HuH-7 (cell line): ENCODE measurements at places on chromosomes 6 and 20.

GRCh38 chr6:40719671-40720374 lies 132.7 kb upstream of the LRFN2 start:
- no peak for DNase-seq

DNA sequence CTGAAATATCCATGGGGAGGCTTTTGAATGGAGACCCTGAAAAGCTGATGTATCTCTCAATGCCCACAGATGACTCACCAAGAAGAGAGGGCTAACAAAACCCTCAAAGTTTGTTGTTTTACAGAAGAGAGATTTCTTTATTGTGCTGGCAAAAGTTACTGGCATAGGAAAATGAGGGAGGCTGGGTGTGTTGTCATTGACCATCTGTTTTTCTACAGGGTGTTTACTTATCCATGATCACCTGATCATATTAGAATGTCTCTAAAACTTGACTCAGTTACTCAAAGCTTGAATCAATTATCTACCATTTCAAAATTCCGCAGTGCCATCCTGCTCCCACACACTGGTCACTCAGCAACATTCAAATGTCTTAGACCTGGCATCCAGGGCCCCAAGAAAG lies 9.8 kb downstream of the NCOA6 start:
- DNase-seq: no peak

DNA sequence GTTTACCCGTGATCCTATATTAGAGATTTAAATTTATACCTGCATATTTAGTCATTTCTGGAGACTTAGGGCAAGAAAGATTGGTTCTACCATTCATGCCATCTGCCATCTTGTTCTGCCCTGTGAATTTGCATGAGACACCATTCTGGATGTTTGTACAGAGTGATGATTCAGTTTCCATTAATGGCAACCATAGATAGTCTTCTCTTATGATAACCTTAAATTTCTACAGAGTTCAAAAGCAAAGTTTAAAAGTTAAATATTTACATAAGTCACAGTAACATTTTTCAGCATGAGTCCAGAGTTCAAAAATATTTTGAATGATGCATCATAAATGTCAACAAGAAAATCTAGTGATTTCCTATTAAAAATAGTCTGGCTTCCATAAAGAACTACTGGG lies 23.2 kb downstream of the PLCB1 start:
- DNase-seq: no peak

- DNase-seq: no peak
Observed at GRCh38 chr20:36825385-36826104, 50.4 kb upstream of the TLDC2 start.

GRCh38 chr20:57590485-57591288 lies 29.5 kb downstream of the ZBP1 start:
- no peak for DNase-seq

DNA sequence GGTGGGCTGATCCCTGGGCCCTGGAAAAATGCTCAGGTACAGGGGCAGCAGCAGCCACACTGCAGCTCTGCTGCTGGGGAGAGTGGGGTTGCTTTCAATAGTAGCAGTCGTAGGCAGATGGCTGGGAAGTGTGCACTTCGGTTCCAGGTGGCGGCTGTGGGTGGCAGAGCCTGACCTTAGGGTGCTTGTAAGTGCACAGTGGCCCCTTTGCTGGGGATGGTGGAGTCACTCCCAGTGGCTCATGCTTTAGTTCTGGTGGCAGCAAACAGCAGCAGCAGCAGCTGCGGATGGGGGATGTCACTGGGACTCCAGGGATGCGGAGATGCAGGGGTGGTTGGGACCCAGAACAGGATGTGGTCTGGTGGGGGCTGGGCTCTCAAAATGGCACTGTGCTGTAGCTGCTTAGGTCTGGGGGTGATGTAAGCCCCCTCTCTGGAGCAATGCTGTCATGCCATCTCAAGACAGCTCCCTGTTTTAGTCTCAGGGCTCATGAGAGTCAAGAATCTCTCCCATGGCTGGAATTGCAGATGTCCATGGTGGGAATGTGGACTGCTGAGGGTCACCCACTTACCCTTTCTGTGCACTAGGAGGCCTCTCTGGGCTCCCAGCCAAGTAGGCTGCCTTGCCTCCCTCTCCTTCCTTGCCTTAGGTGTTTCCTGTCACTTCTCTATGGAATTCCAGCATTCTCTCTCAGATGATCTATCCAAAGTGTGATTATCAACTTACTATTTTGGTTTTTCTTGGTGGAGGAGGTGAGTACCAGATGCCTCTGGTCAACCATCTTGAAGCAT lies 146.7 kb upstream of the SLC22A23 start:
- no peak for DNase-seq

DNA sequence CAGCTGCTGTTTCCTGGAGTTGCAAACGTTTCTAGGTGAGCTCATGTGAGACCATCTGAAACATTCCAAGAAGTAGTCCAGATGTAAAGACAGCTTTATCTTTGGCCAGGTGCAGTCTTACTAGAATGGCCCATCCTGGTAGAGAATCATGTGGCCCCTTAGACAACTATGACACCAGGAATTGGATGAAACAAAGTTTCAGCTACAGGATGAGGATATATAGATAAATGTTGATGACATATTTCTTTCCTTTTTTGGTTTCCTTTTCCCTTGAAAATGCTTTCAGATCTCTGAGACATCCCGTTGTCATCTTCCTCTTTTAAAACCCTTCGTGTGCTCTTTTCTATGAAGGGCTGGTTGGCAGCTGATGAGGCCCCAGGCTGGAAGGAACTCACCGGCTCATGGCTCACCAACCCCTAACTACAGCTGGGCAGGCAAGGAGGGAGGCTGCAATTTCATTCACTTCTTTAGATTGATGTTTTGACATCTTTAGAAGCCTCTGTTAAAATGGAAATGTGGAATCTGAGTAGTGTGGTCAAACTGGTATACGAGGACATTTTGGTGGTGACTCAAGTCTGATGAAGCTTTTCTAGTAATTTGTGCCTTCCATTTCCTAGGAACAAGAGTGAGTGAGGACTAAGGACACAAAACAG lies 167.9 kb upstream of the TNFAIP3 start:
- DNase-seq: no peak

DNA sequence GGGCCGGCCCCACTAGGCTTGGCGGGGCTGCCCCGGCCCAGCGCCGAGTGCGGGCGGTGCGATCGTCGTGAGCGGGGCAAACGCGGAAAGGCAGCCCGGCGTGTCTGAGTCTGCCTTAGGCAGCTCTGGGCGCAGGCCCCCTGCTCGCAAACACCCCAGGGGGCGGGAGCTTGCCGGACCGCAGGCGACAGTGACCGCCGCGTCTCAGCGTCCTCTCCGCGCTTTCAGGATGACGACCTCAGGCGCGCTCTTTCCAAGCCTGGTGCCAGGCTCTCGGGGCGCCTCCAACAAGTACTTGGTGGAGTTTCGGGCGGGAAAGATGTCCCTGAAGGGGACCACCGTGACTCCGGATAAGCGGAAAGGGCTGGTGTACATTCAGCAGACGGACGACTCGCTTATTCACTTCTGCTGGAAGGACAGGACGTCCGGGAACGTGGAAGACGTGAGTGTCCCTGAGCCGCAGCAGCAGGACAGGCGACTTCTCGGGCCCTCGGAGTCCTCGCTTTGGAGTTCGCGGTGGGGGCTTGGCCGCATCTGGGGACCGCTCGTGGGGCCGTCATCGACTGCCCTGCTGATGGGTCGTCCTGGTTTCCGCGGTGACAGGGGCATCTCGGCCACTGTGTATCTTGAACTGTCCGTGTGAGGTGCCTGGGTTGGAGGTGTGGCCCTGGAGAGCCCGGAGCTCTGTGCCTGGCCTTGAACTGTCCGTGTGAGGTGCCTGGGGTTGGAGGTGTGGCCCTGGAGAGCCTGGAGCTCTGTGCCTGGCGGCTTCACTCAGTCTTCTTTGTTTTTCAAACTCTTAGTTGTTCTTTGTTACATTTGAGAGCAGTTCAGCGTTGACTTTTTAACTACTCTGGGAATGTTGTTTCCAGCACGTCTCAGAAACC lies 786 bp downstream of the ADRM1 start:
- no peak for DNase-seq

- DNase-seq: no peak
Observed at GRCh38 chr6:31763619-31763940, 1.1 kb downstream of the SAPCD1 start.

DNA sequence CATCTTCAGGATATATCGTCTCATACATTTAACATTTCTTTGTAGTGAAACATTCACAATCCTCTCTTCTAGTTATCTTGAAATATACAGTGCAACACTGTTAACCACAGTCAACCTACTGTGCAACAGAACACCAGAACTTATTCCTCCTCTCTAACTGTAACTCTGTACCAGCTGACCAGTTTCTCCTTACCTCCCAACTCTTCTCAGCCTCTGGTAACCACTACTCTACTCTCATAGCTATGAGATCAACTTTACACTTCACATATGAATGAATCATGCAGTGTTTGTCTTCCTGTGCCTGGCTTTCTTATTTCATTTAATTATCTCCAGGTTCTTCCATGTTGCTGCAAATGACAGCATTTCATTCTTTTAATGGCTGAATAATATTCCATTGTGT lies 337.6 kb downstream of the BTBD9 start:
- no peak for DNase-seq

- DNase-seq: peak; percentile 29
Observed at GRCh38 chr6:146981981-146982380, 222.2 kb upstream of the STXBP5 start.

GRCh38 chr20:4681991-4682401 lies 39.7 kb upstream of the PRND start:
- no peak for DNase-seq

DNA sequence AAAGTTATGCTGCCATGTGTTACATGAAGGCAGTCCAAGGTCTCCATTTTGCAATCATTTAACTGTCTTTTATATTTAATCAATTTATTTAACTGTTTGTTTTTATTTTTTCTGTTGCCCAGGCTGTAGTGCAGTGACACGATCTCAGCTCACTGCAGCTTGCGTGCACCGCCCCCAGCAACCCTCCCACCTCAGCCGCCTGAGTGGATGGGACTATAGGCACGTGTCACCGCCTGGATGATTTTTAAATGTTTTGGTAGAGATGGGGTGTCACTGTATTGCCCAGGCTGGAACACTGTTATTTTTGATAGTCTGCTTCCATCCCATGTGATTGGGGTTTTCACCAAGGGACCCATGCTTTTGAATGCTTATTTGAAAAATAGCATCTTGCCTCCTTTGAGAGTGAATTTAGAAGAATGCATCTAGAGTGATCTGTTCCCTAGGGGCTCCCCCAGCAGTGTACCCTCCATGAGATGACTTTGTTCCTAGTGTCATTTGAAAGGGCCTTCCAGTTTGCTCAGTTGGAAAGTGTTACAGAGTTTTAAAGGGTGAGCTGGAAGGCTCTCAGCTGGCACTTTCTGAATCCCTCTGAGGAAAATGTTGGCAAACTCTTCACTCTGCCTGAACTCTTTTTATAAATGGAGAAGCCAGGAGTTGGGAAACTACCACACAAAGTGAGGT lies 143.4 kb downstream of the JARID2 start:
- no peak for DNase-seq

DNA sequence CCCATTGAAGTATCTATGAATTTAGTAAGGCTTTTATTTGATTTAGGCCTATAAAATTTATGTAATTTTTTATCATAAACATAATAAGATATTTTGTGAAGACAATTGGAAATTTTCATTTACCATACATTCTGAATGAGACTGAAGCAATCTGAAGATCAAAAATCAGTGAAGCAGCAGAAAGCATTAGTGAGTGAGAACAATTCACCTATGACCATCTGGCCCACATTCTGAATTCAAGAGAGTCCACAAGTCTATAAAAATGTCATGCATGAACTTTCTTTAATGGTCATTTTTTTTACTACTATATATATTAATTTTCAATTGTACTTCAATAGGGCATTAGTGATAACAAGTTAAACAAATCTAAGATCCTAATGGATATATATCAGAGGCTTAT lies 1026.6 kb upstream of the MAP3K7 start:
- DNase-seq: no peak

- DNase-seq: no peak
Observed at GRCh38 chr20:53866794-53867740, 203.3 kb downstream of the BCAS1 start.

GRCh38 chr6:157669747-157670216 lies 153.3 kb upstream of the SNX9 start:
- no peak for DNase-seq

GRCh38 chr6:94668876-94669275 lies 908.5 kb upstream of the MANEA start:
- no peak for DNase-seq

DNA sequence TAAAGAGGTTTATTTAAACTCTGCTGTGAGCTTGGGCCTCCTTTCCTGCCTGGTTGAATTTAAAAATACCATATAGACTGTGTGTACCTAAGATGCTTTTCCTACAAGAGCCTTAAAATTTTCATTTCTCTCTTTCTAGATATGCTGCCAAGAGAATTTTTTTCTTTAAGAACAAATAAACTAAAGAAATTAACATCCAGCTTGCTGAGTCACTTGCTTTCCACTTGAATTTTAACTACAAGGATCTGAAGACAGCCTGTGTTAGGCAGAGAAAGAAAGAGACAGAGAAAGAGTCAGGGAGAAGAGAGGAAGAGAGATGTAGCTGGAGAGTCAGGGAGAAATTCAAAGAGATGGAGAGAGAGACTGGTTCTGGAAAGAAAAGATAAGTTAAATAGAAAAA lies 18.3 kb upstream of the SNAP25 start:
- no peak for DNase-seq

DNA sequence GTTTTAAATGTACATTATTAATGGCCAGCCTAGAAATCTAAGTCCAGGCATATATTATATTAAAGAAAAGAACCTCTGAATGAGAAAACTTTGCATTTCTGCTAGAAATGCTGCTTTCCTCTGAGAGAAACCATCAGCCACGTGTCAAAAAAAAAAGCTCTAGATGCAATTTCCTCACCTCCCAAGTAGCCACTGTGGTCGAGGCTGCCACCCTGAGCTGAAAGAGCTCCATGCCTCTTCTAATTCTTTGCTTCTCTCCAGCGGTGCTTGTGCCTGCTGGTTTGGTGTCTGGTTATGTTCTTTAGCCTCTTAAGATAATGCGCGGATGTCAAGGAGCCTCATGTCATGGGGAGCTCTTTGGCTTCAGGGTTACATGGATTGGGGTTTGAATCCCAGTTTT lies 316.0 kb downstream of the TFAP2C start:
- DNase-seq: no peak

DNA sequence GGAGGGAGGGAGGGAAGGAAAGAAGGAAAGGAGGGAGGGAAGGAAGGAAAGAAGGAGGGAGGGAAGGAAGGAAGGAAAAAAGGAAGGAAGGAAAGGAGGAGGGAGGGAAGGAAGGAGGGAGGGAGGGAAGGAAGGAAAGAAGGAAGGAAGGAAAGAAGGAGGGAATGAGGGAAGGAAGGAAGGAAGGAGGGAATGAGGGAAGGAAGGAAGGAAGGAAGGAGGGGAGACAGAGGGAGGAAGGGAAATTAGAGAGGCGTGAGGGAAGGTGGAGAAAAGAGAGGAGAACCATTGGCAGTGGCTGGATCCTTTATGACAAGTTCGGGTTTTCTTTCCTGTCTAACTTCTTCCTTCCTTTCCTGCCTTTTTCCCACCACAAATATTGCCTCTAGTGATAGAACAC lies 22.3 kb upstream of the SUPT3H start:
- no peak for DNase-seq

DNA sequence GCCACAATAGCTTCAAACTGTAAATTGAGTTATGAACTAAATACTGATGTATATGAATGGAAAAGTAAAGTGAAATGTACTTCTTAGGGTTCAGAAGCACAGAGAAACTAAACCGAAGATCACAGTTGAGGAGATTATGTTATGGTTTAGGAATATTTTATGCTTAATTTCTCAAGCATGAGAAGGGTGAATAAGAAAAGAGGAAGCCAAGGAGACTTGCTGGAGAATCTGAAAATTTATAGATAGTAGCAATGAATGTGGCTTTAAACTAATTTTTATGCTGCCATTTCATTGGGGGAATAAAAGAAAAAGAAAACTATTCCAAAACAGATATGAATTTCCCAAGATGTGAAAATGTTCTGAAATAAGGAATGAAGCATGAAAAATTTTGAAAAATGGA lies 5.6 kb downstream of the ANKS1A start:
- no peak for DNase-seq

GRCh38 chr6:44201200-44201599 lies 15.5 kb upstream of the MYMX start:
- DNase-seq: no peak
